Aortic smooth muscle cell (primary cell): ENCODE measurements at places on chromosomes 4 and X. TPM values are rescaled to one million over a fixed set of nuclear protein-coding genes. Genes with fewer than 3 reads are reported as not detected.

ENAM gene
- total RNA-seq = under 0.01 and 0.12 TPM in 2 replicates

CTAG1A gene
- not detected in 2 replicates for total RNA-seq

SH3BP2 gene
- 7.1 and 9.1 TPM in 2 replicates for total RNA-seq

PGK1 gene
- 243 and 266 TPM in 2 replicates for total RNA-seq

DNAAF6 gene
- not detected in 2 replicates for total RNA-seq

MAGEA9B gene
- 0.06 TPM in 1 of 2 replicates, not detected in the other for total RNA-seq

SASH3 gene
- total RNA-seq = not detected in 2 replicates

GLA gene
- 26.1 and 27.6 TPM in 2 replicates for total RNA-seq

CYBB gene
- total RNA-seq = not detected in 2 replicates

SLC16A2 gene
- total RNA-seq = 4.1 and 5.0 TPM in 2 replicates

LRAT gene
- not detected in 2 replicates for total RNA-seq

CXCL1 gene
- total RNA-seq = 1.3 and 4.5 TPM in 2 replicates

PNCK gene
- total RNA-seq = under 0.01 and 0.06 TPM in 2 replicates

HEPH gene
- 110 and 124 TPM in 2 replicates for total RNA-seq

WNK3 gene
- total RNA-seq = 0.12 and 0.26 TPM in 2 replicates

DKC1 gene
- 26.3 and 42.4 TPM in 2 replicates for total RNA-seq

ZFP92 gene
- under 0.01 TPM in 2 replicates for total RNA-seq

TKTL2 gene
- total RNA-seq = not detected in 2 replicates

GSPT2 gene
- total RNA-seq = 5.2 and 8.0 TPM in 2 replicates

C4orf50 gene
- not detected in 2 replicates for total RNA-seq

FAM9C gene
- not detected in 2 replicates for total RNA-seq

CENPI gene
- 9.8 and 14.1 TPM in 2 replicates for total RNA-seq

CT47B1 gene
- not detected in 2 replicates for total RNA-seq

F8A1 gene
- 2.0 and 2.8 TPM in 2 replicates for total RNA-seq

GRID2 gene
- total RNA-seq = under 0.01 TPM in 1 of 2 replicates, not detected in the other

HMGB2 gene
- 99.5 and 122 TPM in 2 replicates for total RNA-seq

EFHC2 gene
- 0.13 and 0.37 TPM in 2 replicates for total RNA-seq

ALPK1 gene
- 15.1 and 20.1 TPM in 2 replicates for total RNA-seq

ELK1 gene
- 12.1 and 13.6 TPM in 2 replicates for total RNA-seq

BEND4 gene
- not detected in 2 replicates for total RNA-seq

SHISA3 gene
- 22.0 and 37.5 TPM in 2 replicates for total RNA-seq

RHOXF2B gene
- not detected in 2 replicates for total RNA-seq

PUDP gene
- 2.8 and 4.4 TPM in 2 replicates for total RNA-seq

BEX3 gene
- 344 and 392 TPM in 2 replicates for total RNA-seq

NXF2B gene
- not detected in 2 replicates for total RNA-seq

PAGE3 gene
- not detected in 2 replicates for total RNA-seq

CABS1 gene
- not detected in 2 replicates for total RNA-seq

GAB1 gene
- total RNA-seq = 7.1 and 18.8 TPM in 2 replicates

GATA1 gene
- not detected in 2 replicates for total RNA-seq

CYLC1 gene
- total RNA-seq = not detected in 2 replicates

ZCCHC12 gene
- not detected in 2 replicates for total RNA-seq

EPGN gene
- 5.0 and 7.7 TPM in 2 replicates for total RNA-seq
